Immature natural killer cell (primary cell): ENCODE measurements at places on chromosomes 16 and 17.
A peak's percentile ranks its signal among the peaks of the same experiment; 100 is the strongest.

GRCh38 chr16:55242667-55243066, 81.3 kb upstream of the IRX6 start:
- DNase-seq, result no peak

DNA sequence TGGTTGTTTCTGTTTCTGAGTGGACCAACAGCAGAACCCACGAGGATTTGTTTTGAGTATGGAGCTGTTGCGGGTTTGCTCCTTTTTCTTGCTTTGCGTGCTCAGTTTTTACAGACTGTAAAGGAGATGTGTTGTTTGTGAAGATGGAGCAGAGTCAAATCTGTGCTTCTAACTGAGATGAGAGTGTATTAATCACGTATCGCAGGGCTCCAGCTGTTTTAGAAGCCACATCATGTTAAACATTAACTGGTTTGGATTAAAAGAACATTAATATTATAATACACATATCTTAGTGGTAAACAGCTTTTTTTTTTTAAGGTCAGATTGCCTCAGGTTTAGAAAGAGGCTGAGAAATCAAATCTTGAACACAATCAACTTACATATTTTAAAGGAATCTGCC, 69.4 kb downstream of the YPEL2 start:
- DNase-seq, result no peak

- DNase-seq, result no peak
Observed at GRCh38 chr17:45090711-45091110, 29.6 kb downstream of the NMT1 start.

DNA sequence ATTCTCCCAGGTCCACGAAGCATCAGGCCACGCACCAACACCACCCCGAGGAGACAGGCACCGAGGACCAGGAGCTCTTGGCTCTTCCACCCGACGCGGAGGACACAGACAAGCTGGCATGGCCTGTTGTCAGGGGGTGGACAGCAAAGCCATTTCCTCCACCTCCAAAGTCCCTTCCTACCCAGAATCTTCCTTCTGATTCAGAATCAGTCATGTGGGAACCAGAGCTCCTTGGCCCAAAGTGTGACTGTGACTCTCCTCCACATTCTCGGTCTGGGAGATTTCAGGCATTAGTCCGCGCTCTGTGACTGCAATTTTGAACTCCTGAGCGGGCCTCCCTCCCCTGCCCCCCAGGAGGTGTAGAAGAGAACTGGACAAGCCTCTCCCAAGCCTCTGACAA, 9.2 kb downstream of the DNAH17 start:
- no peak for DNase-seq

GRCh38 chr16:84199861-84200260, 8.9 kb downstream of the ADAD2 start:
- no peak for DNase-seq

GRCh38 chr16:8660841-8661301, 13.5 kb upstream of the ABAT start:
- DNase-seq, result no peak

- no peak for DNase-seq
Observed at GRCh38 chr16:15972046-15972868, 22.8 kb downstream of the ABCC1 start.

- no peak for DNase-seq
Observed at GRCh38 chr17:4555873-4556759, 932 bp upstream of the MYBBP1A start.

DNA sequence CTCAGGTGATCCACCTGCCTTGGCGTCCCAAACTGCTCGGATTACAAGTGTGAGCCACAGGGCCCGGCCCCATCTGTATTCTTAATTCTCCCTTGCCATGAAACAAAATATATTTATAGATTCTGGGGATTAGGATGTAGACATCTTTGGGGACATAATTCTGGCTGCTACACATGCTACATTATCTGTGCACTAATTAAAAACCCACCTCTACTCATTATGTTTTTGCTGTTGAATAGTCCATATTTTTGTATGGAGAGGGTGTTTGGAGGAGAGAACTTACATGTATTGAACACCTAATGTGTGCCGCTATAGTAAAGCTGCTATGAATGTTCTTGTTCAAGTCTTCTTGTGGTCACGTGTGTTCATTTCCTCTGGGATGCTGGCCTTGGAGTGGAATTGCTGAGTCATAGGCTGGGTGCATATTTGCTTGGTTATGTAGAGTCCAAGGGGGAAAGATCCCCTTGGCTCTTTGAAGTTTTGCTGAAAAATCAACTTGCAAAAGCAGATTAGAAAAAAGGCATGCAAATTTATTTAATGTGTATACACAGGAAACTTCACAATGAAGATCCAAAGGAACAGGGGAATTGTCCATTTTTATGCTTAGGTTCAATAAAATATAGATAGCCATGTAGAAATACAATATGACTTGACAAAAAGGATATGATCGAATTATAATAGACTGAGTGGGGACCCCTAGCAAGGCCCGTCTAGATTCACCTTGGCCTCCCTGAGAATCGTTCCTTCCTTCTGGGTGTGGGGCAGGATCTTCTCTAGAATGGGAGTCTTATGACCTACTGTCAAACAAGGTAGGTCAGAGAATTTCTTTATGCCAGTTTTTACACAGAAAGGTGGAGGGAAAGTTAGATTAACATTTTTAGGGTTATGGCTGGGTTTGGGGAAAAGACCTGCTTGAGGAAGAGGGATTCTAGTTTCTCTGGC, 42.1 kb upstream of the GPRC5B start:
- DNase-seq, result no peak

DNA sequence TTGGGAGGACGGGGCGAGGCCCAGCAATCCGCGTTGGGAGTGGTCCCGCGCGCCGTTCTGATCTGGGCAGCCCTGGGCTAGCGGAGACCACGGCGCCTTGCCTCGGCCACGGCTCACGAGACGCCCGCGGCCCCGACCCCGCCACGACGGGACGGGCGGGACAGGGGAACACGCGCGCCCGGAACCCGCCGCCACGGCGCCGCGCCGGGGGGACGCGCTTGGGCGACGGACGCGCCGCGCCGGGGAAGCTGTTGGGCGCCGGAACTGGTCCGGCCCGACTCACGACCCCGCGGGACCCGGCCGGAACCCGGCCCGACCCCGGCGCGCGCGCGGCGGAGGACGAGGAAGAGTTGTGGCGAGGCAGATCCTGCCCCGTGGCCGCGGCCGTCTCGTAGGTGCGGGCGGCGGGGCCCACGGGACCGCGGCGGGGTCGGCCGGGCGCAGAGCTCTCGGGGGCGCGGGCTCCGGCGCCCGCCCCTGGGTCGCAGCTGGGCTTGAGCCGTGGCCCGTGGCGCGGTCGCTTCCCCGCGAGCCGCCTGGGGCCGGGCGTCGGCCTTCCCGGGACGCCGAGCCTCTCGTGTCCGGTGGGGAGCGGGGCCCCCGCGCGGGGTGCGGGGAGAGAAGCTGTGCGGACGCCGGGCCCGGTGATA, at the start of gene ACSF3:
TSS of gene ACSF3 (plus strand) at position 251 of the 650 bp plus-strand sequence. CDS start 6,830 bp downstream, outside the sequence.
- DNase-seq, result peak; percentile 71

DNA sequence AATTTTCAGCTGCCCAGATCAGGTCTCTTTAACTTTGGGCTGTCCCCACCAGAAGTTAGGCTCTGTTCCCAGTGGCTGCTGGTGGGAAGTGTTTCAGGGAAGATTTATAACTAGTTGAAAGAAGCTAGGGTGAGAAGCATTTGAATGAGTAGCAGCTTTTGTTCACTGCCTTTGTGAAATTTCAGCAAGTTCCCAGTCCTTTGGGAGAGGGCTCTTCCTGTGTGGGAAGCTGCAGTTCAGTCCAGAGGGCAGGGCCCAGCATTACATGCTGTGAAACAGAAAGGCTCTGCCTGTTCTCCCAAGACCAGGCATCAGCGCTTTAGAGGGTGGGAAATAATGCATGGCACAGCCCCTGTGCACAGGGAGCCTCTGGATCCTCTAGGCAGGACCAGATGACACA, 17.8 kb downstream of the PROCA1 start:
- DNase-seq, result no peak

DNA sequence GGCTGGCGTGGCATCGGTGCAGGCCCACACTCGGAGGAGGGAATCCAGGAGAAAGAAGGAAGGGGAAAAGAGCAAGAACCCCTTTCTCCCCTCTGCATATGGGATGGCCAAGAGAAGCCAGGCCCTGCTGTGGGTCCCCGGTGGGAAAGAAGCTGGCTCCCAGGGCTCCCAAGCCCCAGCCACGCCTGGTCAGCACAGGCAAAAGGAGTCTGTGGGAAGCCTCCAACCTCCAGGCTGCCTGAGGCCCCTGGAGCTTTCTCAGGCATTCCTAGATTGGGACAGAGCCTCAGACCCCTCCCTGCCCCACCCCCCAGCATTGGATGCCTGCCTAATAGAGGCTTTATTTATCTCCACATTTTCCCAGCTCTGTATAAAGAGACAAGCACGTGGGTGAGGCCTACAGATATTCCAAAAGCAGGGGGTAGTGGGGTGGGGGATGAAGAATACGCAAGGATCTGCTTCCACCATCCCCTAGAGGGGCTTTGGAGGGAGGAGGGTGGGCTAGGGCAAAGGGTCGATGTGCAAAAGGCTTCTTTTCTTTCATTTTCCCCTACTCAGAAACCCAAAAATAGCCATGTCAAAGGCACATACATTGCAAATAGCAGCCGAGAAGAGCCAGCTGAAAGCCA, 56.4 kb downstream of the MPRIP start:
- DNase-seq, result no peak

- DNase-seq, result no peak
Observed at GRCh38 chr16:10338426-10338825, 47.4 kb upstream of the ATF7IP2 start.

DNA sequence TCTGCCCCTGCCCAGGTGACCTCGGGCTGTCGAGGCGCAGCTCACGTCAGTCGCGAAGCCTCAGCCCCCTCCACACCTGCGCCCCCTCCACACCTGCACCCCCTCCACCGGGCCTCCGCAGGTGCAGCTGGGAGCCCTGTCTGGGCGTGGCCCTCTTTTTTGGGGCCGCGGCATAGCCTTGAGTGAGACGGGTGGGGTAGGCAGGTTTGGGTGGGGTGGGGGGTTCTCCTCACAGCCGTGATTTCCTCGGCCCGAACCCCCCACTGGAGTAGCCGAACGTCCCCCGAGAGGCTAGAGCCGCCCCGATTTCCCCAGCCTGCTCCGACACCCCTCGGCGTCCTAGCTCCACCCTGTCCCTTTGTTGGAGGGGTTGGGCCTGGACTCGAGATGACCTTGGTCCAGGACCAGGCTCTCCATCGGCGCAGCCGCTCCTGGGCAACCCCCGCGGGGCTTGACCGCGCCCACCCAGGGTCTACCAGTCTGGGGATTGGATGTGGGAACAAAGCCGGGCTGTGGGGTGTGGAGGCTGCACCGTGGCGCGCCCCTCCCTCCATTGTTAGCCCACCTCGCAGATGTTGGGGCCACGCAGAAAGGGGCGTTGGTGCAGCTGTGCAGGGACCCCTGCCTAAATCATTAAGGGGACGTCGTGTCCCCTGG, 626 bp downstream of the TUBB3 start:
- DNase-seq, result no peak

GRCh38 chr16:15690296-15690695, 40.3 kb downstream of the NDE1 start:
- no peak for DNase-seq

DNA sequence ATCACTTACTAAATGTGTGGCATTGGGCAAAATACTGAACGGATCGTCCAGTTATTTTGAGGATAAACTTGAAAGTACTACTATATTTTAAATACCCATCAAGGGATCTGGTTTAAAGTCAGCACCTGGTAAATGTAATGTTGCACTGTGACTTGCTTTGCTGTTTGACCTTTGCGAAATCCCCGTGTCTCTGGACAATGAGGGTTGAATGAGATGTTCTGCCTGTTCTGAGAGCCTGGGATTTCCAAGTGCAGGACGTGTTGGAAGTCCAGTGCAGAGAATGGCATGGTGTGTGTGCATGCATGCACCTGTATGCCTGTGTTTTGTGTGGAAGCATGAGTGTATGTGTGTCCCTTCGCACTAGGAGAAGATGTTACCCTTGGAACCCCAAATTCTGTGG, 106.6 kb downstream of the N4BP1 start:
- no peak for DNase-seq

GRCh38 chr16:53769787-53770186, 65.8 kb downstream of the FTO start:
- no peak for DNase-seq

- DNase-seq, result no peak
Observed at GRCh38 chr16:50271148-50272041, 5.0 kb downstream of the ADCY7 start.

- no peak for DNase-seq
Observed at GRCh38 chr16:76461836-76462235, 184.6 kb downstream of the CNTNAP4 start.

DNA sequence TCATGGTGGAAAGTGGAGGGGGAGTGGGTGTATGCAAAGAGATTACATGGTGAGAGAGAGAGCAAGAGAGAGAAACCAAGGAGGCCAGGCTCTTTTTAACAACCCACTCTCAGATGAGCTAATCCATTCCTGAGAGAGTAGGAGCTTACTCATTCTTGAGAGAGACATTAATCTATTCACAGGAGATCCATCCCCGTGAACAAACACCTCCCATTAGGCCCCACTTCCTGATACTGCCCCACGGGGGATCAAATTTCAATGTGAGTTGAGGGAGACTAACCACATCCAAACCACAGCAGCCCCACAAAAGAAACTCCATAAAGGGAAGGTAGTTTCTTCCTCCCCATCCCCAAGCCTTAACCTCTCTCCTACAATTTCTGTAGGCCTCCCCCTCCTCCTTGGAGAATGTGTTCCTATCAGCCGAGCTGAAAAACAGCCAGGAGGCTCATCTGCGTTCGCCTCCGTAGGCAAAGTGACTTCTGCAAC, 450.0 kb downstream of the NPIPA7 start:
- no peak for DNase-seq

DNA sequence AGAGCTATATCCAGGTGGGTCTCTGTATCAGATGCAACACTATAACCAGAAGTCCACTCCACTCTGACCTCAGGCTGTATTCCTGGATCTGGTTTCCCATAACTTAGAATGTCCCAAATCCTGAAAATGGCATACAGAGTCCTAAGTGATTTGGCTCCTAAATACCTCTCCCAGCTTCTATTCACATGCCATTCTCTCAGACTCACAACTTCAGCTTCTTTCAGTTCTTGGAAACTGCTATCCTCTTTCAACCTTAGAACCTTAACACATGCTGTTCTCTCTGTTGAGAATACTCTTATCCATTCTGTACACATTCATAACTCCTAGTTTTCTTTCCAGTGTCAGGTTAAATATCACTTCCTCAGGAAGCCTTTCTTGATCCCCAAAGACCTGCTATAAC, 132.0 kb downstream of the BRIP1 start:
- no peak for DNase-seq

DNA sequence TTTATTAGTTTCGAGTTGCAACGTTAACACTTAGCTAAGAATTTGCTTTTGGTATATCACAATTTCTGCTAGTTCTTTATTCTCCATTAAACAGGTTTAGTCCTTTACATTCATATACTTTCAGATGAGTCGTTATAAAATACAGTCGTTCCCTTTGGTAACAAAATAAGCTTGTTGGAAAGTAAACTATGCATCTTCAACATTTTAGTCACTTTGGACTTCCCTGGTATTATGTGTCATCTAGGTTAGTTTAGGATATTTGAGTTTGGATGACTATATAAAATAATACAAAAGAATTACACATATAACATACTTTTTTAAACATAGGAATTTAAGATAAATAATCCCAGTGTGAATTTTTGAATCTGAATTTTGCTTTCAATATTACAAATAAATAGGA, 351.5 kb downstream of the BCAS3 start:
- no peak for DNase-seq
